Activated CD8-positive, alpha-beta memory T cell treated with anti-CD3 and anti-CD28 coated beads for 24 hours (primary cell): ENCODE measurements at places on chromosomes 4 and X.

DNA sequence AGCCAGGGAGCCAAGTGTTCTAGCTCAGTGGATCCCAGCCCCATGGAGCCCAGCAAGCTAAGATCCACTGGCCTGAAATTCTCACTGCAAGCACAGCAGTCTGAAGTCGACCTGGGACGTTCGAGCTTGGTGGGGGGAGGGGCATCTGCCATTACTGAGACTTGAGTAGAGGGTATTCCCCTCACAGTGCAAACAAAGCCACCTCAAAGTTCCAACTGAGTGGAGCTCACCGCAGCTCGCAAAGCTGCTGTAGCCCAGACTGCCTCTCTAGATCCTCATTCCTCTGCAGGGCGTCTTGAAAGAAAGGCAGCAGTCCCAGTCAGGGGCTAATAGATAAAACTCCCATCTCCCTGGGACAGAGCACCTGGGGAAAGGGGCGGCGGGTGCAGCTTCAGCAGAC lies 226.3 kb downstream of the ZIC3 start:
- DNase-seq: no peak

DNA sequence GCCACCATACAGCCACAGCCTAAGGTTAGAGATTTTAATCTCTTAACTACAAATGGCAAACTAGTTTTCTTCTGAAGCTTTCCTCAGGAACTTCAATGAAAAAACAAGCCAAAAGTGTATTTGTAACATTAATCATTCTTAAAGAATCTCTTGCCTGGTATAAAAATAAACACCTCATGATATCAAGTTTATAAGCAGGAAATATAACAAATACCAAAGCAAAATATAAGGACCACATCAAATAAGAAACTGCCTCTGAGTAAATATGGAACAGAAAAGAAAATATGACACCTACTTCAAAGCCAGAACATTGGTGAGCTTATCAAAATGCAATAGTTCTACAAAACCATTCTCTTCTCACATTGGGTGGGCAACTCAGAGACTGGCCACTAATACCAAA lies 89.9 kb downstream of the GPC4 start:
- no peak for DNase-seq

- DNase-seq: no peak
Measured at GRCh38 chrX:23820235-23820782, 37.3 kb downstream of the SAT1 start.

DNA sequence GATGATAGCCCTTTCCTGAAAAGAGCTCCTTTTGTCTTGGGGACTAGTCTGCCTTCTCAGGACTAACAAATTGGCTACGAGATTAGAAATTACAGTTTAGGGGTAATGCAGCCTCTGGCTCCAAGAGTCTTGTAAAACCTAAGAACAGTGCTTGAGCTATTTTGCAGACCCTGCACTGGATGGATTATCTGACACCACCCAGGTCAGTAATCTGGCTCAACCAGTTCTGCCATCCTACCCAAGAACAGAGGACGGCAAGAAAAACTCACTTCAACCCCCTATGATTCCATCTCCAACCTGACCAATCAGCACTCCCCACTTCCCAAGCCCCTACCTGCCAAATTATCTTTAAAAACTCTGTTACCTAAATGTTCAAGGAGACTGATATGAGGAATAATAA lies 225.1 kb downstream of the FAM47A start:
- DNase-seq: no peak

DNA sequence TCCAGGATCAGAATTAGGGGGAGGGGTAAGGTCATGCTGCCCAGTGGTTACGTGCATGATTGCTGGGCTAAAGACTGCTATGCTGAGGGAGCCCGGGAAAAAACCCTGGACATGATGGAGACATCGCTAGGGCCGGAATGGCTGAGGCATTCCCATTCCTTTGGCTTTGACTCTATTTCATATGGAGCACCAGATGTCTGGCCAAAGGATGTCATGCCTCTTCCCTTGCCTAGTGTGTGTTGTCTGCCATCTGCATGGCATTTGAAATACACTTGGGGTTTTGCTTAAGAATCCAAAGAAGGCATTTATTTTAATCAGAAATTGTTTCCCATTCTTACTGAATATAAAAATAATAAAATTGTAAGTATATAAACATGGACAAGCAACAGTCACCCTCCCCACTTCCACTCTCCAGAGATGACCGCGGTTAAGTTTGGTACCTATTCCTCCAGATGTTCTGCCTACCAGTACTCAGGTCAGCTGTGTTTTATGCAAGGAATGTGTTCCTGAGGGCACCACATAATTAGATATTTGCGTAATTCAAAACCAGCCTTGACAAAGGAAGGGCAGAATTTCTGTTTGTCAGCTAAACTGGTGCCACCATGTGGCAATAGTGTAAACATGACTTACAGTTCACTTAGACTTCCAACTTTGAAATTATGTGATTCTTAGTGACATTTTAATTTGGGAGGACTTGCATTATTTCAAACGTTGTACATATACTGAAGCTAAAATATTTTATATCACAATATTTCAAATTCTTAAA lies 105.9 kb downstream of the CT47B1 start:
- no peak for DNase-seq

- no peak for DNase-seq
Measured at GRCh38 chr4:74319470-74319869, 11.2 kb downstream of the EPGN start.
